ENCODE measurements at places on chromosomes 4 and X.

- no peak for DNase-seq
Observed at GRCh38 chr4:56360071-56360470, 27.2 kb downstream of the AASDH start.

DNA sequence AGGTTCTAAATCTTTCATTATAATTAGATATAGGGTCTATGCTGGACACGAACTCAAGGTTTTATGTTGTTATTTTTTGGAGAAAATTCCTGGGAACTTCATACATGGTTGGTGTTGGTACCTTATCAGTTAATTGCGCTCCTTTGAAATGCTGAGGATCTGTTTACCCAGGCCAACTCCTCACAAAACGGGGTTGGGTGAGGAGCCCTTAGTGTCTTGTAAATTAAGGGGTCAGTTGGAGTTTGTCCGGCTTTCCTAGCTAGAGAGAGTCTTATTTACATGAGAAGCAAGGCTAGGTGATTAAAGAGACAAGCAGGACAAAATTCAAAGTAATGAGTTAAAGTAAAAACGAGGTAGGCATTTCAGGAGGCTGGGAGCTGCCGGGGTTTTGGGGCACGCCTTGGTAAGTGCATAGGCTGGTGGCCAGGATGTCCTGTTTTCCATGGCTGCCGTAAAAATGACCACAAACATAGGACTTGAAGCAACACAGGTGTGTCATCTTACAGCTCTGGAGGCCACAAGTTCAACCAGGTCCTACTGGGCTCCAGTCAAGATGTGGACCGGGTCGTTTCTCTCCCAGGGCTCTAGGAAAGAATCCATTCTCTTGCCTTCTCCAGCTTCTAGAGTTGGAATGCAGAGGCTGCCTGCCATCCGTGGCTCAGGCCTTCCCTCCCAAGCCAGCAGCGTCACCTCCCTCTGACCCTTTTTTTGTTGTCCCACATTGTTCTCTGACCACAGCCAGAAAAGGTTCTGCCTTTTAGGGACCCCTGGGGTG, 19.8 kb downstream of the PSAPL1 start:
- no peak for DNase-seq

DNA sequence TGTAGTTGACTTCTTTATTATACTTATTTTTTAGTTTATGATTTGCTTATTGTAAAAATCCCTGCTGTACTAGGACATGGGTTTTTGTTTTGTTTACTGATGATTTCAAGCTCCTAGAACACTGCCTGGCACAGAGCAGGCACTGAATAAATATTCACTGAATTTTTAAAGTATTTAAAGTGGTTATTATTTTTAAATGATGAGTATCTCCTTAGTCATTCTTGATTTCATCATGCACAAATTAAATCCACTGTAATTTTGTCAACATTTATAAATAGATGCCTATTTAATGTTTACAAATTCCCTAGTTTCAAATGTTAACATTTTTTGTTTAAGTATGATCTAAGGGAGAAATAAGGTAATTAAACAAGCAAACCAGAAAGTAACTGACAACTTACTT, 367.9 kb upstream of the SLIT2 start:
- no peak for DNase-seq

- no peak for DNase-seq
Observed at GRCh38 chr4:38958453-38959190, 73.6 kb downstream of the TMEM156 start.

GRCh38 chrX:81390237-81390636, 188.3 kb downstream of the SH3BGRL start:
- DNase-seq, result no peak

GRCh38 chr4:162957521-162958143, 209.1 kb downstream of the NAF1 start:
- DNase-seq, result no peak

DNA sequence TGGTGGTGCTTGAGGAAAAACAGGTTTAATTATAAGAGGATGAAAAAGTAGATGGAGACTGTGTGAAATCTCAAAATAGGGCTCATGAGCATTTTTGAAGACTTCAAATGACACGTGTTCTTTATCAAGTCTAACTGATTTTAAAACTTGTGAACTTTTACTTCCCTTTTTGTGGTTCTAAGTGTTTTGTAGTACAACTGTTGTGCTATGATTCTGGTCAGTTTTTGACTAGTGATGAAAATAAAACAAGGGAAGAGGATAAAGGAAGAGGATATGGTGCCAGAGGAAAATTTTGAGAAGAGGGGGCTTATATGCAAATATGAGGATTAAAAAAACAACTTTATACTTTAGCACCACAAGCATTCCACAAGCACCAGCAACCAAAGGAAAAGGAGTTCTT, 644.0 kb downstream of the RPA4 start:
- no peak for DNase-seq

- DNase-seq, result no peak
Observed at GRCh38 chrX:137187540-137187939, 153.7 kb upstream of the GPR101 start.

DNA sequence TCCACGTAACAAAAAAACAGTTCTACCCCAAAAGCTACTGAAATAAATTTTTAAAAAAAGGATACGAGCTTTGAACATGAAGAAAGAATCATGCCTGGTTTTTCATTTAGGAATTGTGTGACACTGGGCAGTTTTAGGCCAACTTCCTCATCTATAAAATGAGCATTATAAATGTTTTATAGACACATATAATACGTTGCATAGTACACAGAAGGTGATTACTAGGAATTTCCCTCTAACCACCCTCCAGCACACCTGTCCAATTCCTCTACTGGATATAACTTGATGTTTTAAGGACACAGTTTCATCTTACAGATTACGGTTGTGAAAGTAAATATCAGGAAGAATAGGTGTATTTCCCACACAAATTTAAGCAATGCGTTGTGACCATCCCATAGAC, 85.5 kb upstream of the IQCM start:
- no peak for DNase-seq

GRCh38 chr4:182765987-182766856, 151.0 kb downstream of the DCTD start:
- DNase-seq, result no peak

- DNase-seq, result peak; percentile 88
Observed at GRCh38 chr4:37977471-37978247, 17.5 kb downstream of the PTTG2 start.

DNA sequence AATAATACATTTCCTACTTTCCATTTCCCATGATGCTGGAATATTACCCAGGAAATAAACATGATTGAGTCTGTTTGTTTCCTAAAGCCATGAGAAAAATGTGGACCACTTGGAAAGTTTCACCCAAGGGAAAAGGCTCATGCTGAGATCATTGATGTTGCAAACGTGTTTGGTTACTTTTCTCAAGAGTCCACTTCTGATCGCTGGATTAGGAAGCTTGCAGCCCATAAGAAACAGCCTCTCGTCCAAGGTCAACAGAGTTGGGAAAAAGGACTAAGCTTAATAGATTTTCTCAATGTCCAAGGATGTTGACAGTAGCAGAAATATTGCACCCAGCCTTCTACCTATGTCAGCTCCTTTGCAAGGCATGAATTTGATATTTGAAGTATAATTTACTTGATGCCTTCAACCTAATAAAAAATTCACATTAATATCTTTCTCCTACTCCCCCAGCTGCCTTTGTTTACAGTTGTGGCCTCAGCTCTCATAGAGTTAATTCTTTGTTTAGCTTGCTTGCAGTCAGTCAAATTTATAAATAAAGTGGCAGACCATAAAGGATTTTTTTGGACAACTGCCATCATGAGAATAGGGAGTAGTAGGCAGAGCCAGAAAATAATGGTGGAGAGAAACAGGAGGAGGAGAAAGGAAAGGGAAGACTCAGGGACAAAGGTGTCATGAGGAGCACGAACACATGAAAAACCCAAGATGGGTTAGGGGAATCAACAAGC, 65.6 kb upstream of the BLTP1 start:
- no peak for DNase-seq

- peak; percentile 72 for DNase-seq
Observed at GRCh38 chr4:140426610-140427105, 790 bp downstream of the CLGN start.

DNA sequence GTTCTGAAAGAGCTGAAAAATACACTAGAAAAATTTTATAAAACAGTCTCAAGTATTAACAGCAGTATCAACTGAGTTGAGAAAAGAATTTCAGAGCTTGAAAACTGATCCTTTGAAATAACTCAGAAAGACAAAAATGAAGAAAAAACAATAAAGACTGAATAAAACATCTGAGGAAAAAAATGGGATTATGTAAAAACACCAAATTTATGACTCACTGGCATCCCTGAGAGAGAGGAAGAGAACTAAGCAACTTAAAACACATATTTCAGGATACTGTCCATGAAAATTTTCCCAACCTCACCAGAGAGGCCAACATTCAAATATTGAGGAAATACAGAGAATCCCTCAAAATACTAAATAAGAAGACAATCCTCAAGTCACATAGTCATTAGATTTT, 22.9 kb downstream of the PABPC4L start:
- DNase-seq, result no peak

GRCh38 chr4:76624241-76624681, 189.2 kb downstream of the SHROOM3 start:
- peak; percentile 45 for DNase-seq

DNA sequence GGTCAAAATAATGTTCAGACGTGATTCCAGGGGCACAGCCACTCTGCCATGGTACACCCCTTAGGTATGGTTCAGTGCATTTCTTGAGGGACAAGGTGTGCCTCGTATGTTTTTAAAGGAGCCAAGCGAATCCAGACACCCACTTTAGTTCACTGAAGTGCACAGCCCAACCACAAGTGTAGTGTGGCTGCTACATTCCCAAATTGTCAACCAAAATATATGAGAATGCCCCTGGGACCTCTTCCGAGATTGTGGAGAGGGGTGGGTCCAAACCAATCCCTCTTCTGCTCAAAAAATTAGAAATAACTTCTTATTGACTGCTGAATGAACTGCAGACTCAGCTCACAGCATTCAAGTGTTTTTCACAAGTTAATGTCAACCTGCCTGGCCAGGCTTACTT, 7.4 kb upstream of the BRS3 start:
- DNase-seq, result no peak

DNA sequence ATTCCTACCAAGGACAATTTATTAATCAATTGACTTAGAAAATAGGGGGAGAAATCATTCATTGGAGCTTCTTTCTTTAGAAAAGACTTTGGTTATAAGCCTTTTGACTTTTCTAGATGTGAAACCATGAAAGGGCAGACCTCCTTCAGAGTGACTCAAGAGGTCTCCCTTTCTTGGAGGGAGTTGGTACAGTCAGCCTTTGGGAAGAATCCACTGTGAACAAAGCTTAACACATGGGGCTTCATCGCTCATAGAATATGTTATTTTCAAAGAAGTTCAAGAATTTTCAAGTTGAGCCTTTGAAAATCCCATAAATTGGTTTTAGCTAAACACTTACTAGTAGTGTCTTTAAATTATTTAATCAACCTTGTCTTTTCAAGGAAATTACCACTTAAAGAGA, 28.0 kb downstream of the RIPPLY1 start:
- no peak for DNase-seq

DNA sequence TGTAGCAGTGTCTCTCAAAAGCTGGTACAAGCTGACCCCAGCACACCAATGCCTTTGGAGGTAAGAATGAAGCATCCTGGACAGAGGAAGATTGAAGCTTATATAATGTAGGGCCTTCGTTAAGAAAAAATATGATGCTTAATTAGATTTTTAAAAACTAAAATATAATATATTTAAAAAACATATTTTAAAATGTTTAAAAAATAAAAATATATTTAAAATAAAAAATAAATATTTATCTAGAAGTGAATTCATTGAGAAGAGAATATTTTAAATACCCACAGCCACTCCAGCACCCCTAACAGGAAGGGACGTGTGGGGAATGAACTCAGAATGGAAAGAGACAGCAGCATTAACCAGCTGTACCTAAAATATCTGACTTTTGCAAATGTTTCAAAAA, 65.1 kb upstream of the DDX53 start:
- DNase-seq, result no peak

- DNase-seq, result no peak
Observed at GRCh38 chr4:11565899-11566298, 137.2 kb upstream of the HS3ST1 start.

DNA sequence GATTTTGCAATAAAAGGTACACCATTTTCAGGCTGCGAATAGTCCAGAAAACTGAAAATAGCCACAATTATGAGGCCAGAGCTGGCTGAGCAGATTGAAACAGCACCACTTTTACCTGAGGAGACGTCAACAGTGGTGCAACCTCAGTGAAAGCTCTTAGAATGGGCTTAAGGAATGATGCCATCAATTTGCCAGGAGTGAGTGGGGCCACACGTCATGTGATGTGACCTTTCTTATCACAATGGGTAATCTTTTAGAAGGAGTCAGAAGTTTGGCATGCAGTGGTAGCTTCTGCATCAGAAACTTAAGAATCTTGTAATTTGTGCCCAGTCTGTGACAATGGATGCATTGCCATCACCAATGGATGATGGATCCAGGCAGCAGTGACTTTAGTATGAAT, 27.6 kb downstream of the ZNF81 start:
- no peak for DNase-seq

DNA sequence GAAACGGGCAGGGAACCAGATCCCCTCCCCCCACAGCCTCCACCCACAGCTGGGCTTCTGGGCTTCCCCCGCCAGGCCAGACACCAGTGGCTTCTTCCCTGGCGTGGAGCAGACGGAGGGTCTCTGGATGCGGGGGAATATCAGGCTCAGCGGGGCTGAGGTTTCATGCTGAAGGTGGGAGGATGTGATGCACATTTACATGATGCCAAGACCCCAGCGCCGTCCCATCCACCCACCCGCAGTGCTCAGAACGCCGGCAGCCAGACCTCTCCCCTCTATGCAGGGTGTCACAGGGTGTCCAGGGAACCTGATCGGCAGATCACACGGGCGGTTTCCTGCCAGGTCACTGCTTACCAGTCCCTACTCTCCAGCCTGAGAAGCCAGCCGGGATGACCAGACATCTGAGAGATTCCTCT, 12.8 kb upstream of the TNIP2 start:
- DNase-seq, result no peak

- no peak for DNase-seq
Observed at GRCh38 chrX:13750812-13751211, 16.3 kb downstream of the OFD1 start.

DNA sequence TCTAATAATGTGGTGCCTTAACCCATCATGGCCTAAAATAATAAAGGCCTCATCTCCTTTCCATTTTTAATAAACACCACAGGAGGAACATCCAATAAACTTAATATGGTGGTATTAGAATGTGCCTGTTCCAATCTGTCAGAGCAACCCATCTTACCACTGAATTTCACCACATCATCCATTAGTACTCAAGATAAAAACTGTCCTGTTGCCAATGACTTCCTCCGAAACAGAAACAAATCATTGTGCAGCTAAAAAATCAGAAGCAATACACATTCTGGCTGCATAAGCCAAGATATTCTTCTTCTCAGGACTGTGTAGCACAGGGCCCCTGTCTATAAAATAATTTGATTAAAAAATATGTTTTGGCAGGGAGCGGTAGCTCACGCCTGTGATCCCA, 18.5 kb downstream of the TLR10 start:
- no peak for DNase-seq

- no peak for DNase-seq
Observed at GRCh38 chr4:171956678-171957077, 143.5 kb downstream of the GALNTL6 start.

Measured in heart left ventricle (tissue), 16 donors.